ENCODE measurements at places on chromosomes 5 and 9.
A peak's percentile ranks its signal among the peaks of the same experiment; 100 is the strongest.

GRCh38 chr9:104805441-104805840 is 41.5 kb downstream of the NIPSNAP3B start:
- no peak for DNase-seq

GRCh38 chr9:34408173-34408572 is 31.5 kb upstream of the MYORG start:
- peak; percentile 53 for DNase-seq

GRCh38 chr5:17340379-17340778 is 122.9 kb downstream of the BASP1 start:
- DNase-seq: no peak

DNA sequence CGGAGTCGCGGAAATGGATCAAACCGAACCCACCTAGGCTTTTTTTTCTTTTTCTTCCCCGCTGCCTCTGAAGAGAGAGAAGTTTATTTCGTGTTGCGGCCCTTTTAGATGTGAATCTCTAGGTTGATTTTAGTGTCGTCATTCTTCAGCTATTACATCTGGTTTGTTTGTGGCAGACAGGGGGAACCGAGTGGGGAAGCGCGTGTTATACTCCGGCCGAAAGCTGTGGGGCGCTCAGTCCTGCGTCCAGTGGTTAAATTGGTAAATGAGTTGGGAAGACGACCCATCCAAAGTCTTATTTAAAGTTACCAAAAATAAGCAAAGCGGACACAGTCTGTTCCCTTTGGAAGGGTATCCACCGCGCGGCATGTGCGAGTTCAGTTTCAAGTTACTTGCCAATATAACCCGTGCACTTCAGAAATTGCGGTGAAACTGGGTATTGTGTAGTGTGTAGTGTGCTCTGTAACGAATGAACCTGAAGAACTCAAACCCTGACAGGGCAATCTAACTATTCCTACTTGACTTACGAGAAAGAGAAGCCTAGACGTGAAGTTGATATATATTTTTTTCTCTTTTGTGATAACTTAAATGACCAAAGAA is 1.3 kb downstream of the MAN2A1 start:
- peak; percentile 68 for DNase-seq

- no peak for DNase-seq
Measured at GRCh38 chr9:105483618-105484017, 35.8 kb downstream of the FSD1L start.

GRCh38 chr9:96565671-96566497 is 53.8 kb downstream of the CDC14B start:
- DNase-seq: no peak

DNA sequence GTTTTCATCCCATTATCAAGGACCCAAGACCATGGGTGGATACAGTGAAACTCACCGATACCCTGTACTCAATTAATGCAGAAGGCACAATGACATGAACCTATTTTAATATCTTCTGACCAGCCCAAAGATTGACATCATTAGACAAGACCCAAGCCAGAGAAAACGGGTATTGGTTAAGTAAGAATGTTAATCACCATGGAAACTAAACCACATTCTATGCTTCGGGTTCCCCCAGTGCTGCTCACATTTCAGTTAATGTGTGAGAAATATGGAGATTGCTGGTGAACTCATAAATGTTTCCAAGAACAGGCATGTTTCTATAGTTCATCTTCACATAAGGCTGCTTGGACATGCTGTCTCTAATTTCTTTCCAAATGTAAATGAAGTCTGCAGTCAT is 77.0 kb downstream of the IRX2 start:
- no peak for DNase-seq

GRCh38 chr5:150449517-150450339 is at the start of gene RPS14:
Gene RPS14 (minus strand): TSS chr5:150449739. CDS start chr5:150447733, 2,006 bp downstream.
- peak; percentile 92 for DNase-seq

All from NCI-H82 (cell line).